ENCODE measurements at places on chromosomes 13 and 19.
A peak's percentile ranks its signal among the peaks of the same experiment; 100 is the strongest.

- no peak for DNase-seq
Measured at GRCh38 chr19:3668331-3669081, 31.8 kb downstream of the PIP5K1C start.

DNA sequence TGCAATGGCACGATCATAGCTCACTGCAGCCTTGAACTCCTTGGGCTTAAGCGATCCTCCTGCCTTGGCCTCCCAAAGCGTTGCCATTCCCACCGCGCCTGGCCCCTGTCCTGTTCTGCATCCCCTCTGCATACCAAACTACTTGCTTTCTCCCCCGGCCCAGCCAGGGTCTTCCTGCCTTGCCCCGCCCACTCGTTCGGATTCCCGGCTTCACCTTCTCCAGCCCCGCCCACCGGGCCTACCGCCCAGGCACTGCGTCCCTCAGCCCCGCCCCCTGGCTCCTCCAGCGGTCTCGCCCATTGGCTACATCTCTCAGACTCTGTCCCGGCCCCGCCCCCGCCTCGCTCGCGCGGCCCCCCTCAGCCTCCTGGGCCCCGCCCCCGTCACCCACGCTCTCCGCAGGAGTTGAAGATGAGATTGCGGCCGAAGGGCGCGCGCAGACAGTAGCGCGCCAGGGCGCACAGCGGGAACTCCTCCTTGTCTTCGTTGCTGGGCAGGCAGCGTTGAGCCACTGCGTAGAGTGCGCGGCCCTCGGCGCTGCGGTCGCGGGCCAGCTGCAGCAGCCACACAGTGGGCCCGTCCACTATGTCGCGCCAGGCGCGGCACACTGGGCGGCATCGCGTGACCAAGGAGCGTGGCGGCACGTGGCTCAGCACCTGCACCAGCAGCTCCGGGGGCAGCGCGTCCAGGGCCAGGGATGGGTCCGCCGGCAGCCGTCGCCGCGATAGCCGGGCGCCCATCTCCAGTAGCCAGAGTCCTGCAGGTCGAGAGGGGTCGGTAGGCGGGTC, 19.0 kb downstream of the MRPS12 start:
- peak; percentile 85 for DNase-seq

GRCh38 chr13:93086329-93086728, 140.3 kb upstream of the GPC6 start:
- DNase-seq, result no peak

DNA sequence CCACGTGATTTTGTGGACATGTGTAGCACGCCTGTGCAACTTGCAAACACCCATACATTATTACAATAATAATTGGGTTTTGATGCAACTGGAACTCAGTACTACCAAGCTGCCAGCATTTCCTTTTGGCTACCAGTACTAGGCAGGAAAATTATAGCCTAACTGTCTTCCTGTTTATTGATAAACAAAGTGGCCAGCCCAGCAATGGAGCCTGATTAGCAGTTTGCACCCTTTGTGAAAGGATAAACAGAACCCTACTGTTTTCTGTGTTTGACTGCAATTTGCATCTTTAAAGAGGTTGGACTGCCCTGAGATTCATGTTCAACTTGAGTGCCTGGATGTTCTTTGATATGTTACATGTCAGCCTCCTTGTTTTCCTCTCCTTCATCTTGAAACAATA, 173.9 kb downstream of the ZIC5 start:
- no peak for DNase-seq

- DNase-seq, result no peak
Measured at GRCh38 chr13:34086281-34086680, 268.3 kb downstream of the RFC3 start.

- DNase-seq, result no peak
Measured at GRCh38 chr19:5804516-5805461, at the start of gene NRTN. TSS of gene NRTN (plus strand) at chr19:5805067. CDS start at chr19:5824166, 19,099 bp downstream.

GRCh38 chr13:110983241-110983640, 68.4 kb upstream of the ANKRD10 start:
- DNase-seq, result no peak

DNA sequence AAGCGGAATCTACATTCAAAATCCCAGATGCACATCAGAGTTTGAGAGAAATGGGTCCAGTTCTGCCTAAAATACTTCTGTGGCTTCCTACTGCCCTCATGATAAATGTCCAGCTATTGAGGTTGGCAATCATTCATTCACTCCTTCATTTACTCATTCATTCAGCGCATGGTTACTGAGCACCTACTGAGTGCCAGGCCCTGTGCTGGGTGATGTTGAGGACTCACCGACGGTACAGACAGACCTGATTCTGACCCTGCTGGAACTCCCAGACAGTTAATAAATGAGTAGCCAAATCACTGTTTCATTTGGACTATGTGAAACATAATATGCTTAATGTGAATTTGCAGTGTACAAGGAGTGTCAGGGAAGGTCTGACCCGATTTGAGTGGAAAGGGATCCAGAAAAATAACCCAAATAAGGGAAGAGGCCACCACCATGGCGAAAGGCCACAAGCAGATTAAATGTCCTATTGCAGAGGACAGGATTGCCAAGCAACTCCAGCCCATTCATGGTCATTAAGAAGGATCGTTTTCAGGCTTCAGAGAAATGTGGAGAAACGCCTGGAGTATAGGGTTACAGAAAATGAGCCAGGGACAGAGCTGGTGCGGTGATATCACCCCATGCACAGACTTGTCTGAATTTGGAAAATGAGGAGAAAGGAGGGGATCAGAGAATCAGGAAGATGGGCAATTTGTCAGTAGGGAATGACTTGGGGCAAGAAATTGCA, 20.5 kb downstream of the DYRK1B start:
- DNase-seq, result no peak

GRCh38 chr19:19461671-19462622, 53.4 kb downstream of the TSSK6 start:
- no peak for DNase-seq

- no peak for DNase-seq
Measured at GRCh38 chr19:4633140-4633967, 6.0 kb upstream of the TNFAIP8L1 start.

- no peak for DNase-seq
Measured at GRCh38 chr13:75393839-75394520, 88.0 kb downstream of the TBC1D4 start.

DNA sequence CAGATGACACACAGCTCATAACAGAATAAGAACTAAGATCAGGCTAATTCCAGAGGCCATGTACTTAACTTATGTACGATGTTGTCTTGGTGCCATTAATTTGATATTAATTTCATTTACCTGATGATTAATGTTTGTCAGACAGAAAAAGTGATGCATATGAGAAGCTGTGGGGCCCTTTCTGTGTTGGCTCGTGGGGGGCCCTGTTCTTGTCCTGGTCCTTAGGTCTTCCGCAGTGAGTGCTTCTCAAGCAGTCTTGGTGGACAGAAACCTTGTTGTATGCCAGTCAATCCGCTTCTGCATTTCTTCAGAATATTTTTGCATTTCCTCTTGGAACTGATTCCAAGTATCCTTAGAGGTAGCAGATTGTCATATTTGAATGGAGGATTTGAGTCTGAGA, 20.2 kb downstream of the SAFB start:
- DNase-seq, result no peak

- no peak for DNase-seq
Measured at GRCh38 chr13:91580749-91581148, 182.3 kb downstream of the GPC5 start.

GRCh38 chr19:17447704-17448130, 751 bp downstream of the TMEM221 start:
- DNase-seq, result no peak

DNA sequence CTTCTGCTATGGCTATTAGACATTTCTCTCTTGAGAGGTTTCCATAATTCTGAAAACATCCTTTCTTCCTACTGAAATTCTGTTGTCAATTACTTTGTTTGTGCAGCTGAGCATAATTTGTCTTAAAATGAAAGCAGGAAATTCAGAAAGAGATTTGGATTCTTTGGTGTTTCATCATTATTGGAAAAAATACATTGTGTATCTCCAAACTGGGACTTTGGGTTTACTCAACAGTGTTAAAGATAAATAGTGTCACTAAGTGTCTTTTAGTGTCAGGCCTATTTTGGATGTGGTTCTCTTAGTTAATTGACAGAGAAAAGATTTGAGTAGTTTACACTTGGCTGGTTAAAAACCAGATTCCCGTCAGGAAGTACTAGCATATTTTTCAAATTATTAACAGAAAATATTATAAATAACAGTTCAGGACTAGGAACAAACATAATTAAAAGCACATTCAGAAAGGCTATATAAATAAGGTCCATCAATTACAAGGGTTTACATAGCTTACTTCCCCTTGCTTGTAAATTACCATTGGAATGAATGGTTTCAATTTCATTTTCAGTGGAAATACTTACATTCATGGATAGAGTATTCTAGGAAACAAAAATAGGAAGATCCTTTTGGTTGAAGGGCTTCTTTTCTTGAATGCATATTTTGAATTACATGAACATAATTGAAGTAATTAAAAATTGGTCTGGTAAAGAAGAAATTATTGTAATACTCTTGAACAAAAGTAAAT, 483.1 kb downstream of the GPC6 start:
- no peak for DNase-seq

GRCh38 chr13:67408798-67409197, 178.7 kb upstream of the PCDH9 start:
- no peak for DNase-seq

GRCh38 chr13:42760951-42761350, 20.4 kb upstream of the FAM216B start:
- no peak for DNase-seq
